Fibroblast of mammary gland (primary cell): ENCODE measurements at places on chromosomes 6 and 20.

DNA sequence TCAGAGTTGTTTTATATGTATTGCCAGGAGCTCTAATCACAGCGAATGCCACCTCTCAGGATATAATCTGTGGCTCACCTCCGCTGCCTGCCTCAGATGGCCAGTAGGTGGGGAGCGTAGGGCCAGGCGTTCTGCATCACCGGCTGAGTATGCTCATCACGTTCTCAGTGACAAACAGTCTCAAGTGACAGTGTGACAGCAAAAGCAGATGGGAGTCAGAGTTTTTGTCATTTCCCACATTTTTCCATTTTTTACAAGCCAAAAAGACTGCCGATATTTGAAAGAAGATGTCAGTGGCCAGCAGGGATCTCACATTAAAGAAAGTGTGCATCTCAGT lies 208.7 kb downstream of the ALDH8A1 start:
- no peak for DNase-seq

DNA sequence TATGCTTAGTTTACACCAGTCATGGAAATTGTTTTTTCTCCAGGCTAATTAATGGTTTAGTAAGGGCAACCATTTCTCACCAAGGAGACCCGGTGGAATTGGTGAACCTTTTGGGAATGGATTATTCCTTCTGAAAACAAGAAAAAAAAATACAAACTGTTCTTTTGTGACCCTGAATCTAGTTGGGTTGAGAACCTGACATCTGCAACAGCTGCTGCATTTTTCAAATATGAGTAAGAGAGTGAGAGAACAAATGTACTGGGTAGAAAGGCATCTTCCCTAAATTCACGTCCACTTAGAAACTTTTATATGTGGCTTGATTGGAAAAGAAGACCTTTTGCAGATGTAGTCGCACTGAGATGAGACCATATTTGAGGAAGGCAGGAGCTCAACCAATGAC lies 553.4 kb upstream of the EPHA7 start:
- peak; percentile 14 for DNase-seq

DNA sequence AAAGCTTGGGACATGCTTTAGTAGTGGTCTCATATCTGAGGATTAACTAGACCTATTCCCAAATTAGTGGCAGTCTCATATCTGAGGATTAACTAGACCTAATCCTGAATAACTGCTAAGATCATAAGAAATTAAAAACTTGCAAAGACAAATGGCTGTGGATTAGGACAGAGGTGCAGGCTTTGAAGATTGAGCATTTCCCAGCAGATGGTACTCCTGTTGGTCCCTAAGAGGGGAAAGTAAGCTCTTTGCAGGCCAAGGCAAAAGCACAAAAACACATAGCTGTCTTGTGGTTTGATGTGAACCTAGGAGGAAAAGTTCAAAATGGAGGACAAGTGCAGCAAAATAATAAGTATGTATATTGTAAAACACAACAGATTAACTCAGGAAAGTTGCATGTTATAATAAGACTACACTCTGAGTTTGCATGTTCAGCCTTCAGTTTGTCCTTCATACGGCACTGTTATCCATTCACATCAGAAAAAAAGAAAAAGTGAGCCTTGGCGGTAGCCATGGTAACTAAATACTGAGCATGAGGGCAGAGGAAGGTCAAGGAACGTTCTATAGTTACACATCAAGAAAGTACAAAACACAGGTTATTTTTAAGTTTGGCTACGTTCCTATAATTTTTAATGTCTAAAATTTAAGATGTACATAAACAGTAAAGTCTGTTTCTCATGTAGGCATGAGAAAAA lies 62.8 kb downstream of the FILIP1 start:
- DNase-seq, result no peak

DNA sequence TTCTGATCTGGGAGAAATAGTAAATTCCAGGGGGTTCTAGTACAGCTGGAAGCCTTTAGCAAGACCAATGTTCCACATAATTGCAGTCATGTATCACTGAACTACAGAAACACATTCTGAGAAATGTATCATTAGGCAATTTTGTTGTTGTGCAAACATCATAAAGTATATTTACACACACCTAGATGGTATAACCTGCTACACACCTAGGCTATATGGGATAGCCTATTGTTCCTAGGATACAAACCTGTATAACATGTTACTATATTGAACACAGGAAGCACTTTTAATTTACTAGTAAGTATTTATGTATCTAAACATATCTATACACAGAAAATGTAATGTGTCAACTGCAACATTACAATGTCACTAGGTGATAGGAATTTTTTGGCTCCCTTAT lies 525.9 kb upstream of the NRSN1 start:
- DNase-seq, result no peak

GRCh38 chr6:71527886-71528285 lies 239.3 kb downstream of the OGFRL1 start:
- no peak for DNase-seq

GRCh38 chr6:41343641-41344187 lies 8.3 kb downstream of the NCR2 start:
- no peak for DNase-seq

GRCh38 chr6:170429450-170429849 lies 122.9 kb downstream of the FAM120B start:
- peak; percentile 10 for DNase-seq

DNA sequence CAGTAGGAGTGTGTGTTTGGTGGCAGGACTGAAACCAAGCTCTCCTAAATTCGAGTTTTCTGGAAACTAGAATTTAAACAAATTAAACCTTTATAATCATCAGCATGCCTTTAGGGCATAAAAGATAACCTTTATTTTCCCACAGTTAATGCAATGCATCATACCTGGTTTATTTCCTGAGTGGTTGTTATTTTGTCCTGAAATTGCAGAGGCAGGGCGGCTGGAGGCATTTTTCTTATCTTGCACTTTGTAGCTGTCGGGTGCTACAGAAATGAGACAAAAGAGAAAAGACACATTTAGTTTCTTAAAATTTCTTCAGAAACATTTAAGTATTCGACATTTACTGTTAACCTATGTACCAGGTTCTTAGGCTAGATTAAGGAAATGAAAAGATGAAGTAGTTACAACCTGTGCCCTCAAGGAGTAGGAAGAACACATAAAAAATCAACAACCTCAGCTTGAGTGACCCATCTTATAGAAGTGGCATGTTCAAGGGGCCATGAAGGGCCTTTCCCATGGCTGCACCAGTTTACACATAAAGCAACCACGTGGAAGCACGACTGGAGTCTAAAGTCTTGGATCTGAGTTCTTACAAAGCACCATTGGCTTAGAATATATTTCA lies 128.6 kb downstream of the MAP7 start:
- no peak for DNase-seq

DNA sequence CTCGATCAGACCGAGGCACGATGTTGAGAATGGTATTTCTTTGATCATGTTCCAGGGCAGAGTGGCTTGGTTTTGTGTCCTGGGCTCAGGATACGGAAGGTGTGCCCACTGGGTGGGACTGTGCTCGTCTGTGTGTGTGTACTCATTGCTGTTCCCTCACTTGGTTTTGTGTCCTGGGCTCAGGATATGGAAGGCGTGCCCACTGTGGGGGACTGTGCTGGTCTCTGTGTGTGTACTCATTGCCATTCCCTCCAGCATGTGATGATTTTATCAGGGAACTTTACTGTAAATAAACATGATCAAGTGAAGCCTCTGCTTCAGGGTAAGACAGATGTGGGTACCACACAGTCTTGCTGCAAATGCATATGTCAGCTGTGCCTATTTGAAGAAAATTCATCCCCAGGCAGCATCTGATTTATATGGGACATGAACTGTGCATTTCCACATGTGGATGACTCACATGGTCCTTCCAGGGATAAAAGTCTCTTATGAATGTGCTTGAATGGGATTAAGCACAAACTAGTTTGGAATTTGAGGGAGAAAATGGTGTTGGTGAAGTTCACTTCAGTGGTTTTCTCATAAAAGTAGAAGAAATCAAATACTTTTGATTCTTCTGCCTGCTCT lies 274.3 kb downstream of the QKI start:
- peak; percentile 54 for DNase-seq

GRCh38 chr20:51108638-51109363 lies 85.9 kb upstream of the KCNG1 start:
- DNase-seq, result no peak

DNA sequence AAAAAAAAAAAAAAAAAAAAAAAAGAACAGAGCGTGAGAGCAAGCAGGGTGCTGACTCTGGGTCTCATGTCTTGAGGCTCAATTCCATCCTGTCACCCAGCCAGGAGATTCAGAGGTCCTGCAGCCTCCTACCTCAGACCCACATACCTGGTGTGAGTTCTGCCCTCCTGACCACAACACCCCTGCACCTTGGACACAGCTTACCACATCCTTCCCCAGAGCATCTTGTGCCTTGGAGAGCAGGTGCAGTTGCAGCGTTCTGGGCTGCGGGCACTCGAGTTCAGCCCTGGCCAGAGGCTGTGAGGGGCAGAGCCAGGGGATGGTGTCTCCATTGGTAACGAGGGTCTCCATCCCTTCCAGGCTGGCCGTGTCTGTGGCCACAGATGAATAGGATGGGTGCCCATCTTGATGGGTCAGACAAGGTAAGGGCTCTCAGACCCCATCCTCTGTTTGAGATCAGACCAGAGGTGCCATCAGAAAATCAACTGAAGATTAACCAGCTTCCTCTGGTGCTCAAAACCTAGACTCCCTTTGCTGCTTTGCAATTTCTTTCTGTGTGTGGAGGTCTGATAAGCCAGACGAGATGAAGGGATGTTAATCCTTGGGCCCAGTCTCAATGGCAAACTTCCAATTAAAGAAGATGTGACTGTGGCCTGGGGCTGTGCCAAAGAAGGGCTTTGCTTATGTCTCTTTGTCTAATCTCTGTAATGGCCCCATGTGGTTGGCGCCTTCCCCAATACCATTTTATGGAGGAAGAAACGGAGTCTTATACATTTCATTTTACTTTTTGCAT lies 14.7 kb upstream of the ZNF831 start:
- DNase-seq, result no peak

DNA sequence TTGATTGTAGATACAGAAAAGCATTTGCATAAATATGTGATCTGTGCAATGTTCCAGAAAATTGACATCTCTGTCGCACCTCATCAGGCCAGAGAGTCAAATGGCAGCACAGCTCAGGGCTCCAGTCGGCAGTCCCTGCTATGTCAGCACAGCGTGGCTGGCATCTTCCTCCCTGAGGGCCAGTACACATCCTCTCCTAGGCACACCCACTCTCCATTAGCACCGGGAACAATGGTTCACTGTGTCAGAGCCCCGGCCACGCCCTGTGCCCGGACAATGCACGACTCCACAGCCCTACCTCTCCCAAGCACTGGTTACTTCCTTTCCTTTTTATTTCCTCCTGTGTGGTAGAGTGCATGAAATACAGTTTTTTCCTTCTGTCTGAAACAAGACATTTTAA lies 114.9 kb downstream of the FOXC1 start:
- no peak for DNase-seq

GRCh38 chr6:95917034-95917433 lies 98.7 kb upstream of the FUT9 start:
- DNase-seq, result no peak

DNA sequence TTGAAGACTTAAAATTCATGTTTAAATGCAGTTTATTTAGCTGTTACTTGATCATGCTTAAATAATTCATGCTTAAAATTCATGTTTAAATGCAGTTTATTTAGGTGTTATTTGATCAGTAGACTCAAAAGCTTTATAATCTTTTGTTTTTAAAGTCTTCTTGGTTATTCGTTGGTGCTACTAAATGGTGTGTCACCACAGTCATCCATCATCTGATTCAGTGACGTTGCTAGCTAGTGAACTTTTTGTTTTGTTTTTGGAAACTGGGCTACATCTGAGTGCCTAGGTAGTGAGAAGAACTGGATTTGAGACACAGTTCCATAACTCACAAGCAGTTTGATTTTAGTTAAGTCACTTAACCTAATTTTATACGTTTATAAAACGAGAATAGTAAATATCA lies 20.9 kb downstream of the SCAF8 start:
- peak; percentile 87 for DNase-seq

- DNase-seq, result no peak
Observed at GRCh38 chr20:24478584-24478983, 9.2 kb downstream of the SYNDIG1 start.

GRCh38 chr6:6546318-6547109 lies 42.0 kb upstream of the LY86 start:
- peak; percentile 8 for DNase-seq

GRCh38 chr6:77624515-77624914 lies 28.3 kb upstream of the MEI4 start:
- no peak for DNase-seq

DNA sequence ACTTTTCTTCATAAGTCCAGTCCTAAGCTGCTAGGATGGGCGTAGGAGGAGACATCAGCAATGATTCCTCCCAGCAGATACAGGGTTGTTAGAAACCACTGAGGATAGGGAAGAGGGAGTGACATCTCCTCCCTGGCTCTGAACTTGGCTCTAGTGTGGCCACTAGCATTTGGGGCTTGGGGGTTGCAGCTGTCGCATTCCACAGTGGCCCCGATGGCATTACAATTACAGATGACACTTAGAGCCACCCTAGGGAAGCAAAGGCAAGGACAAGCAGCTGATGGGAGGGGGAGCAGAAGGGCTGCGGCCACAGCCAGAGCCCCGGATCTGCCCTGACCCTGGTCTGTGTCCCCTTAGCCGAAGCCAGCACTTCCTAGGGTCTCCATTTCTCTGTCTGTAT lies 9.5 kb upstream of the CDKN1A start:
- DNase-seq, result no peak

- no peak for DNase-seq
Observed at GRCh38 chr6:142376800-142377496, 75.1 kb downstream of the ADGRG6 start.

GRCh38 chr20:4592316-4593148 lies 129.2 kb upstream of the PRND start:
- DNase-seq, result peak; percentile 48

DNA sequence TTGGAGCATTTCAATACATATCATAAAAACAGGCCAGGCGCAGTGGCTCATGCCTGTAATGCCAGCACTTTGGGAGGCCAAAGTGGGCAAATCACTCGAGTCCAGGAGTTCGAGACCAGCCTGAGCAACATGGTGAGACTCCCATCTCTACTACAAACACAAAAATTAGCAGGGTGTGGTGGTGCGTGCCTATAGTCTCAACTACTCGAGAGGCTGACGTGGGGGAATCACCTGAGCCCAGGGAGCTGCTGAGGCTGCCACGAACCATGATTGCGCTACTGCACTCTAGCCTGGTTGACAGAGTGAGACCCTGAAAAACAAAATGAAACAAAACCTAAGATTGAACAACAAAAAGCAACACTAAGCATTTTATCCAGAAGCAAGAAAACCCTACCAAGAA lies 47.2 kb downstream of the BACH2 start:
- DNase-seq, result no peak

- DNase-seq, result no peak
Observed at GRCh38 chr20:44204832-44205215, 5.7 kb downstream of the OSER1 start.

- no peak for DNase-seq
Observed at GRCh38 chr6:112526594-112526993, 179.5 kb downstream of the RFPL4B start.
